Kidney (tissue), 22 donors: ENCODE measurements at places on chromosomes 2 and 18.
A peak's percentile ranks its signal among the peaks of the same experiment; 100 is the strongest.

GRCh38 chr18:79528316-79528695 is 132.6 kb downstream of the NFATC1 start:
- DNase-seq = no peak

GRCh38 chr18:49094136-49094535 is 143.4 kb upstream of the SMAD7 start:
- no peak for DNase-seq

DNA sequence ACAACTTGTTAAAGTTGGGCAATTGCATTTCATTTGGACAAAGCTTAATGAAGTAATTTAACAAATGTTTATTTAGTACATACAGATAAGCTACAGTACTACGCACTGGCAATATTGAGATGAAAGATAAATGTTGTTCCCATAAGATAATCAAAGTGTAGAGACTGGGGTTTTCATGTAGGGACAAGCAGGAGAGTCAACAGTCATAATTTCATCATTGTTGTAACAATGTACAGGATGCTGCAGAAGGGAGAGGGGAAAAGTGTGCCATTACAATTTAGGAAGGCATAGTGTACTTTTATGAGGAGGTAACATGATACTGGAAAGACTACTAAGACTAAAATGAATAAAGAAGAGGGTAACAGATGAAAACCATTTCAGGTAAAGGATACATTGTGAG is 441.6 kb downstream of the ERBB4 start:
- no peak for DNase-seq

- DNase-seq = no peak
These were observed 307.7 kb downstream of the TNS1 start for GRCh38 chr2:217695033-217695520.

DNA sequence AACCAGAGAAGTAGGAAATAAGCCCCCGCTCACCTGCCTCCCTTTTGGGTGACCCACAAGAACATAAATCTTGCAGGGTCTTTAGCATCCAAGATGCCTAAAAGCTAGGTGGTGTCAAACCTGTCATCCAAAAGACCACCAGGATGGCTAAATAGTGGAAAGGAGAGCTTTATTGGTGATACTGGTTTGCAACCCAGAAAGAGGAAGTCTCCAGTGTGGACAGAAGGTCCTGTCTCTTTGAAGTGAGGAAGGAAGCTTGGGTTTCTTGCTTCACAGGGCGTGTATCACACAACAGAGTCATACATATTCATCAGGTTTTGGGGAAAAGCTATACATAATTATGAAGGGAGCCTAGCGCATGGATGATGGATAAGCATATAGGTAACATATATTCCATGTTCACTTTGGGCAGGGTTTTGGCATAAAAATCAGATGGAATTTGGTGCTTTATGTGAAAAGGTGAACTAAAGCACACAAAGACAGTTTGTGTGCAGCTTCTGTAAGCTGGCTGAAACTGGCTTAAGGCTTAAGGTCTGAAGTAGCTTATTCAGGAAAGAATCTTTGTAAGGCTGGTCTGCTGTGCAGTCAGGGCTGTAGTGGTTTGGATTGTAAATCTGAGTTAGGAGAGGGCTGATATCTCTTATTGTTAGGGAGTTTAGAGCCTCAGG is 102.2 kb upstream of the MSH2 start:
- peak; percentile 27 for DNase-seq

DNA sequence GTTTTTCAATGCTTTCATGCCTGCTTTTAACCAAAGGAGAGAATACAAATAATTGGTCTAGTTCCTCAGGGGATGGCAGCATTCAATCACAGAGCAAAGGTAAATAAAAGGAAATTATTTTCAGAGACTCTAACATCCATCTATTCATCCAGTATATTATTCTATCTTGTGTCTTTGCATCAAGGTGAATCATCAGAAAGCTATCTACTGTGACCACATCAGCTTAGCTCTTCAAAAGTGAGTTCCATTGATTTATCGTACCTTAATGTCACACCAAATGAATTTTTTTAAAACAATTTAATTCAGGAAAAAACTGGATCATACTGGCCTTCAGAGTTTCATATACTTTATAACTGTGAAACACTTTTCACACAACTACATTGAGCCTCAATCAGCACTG is 66.1 kb downstream of the CHN1 start:
- no peak for DNase-seq

- DNase-seq = no peak
These were observed 11.8 kb downstream of the UCN start for GRCh38 chr2:27296481-27296880.

DNA sequence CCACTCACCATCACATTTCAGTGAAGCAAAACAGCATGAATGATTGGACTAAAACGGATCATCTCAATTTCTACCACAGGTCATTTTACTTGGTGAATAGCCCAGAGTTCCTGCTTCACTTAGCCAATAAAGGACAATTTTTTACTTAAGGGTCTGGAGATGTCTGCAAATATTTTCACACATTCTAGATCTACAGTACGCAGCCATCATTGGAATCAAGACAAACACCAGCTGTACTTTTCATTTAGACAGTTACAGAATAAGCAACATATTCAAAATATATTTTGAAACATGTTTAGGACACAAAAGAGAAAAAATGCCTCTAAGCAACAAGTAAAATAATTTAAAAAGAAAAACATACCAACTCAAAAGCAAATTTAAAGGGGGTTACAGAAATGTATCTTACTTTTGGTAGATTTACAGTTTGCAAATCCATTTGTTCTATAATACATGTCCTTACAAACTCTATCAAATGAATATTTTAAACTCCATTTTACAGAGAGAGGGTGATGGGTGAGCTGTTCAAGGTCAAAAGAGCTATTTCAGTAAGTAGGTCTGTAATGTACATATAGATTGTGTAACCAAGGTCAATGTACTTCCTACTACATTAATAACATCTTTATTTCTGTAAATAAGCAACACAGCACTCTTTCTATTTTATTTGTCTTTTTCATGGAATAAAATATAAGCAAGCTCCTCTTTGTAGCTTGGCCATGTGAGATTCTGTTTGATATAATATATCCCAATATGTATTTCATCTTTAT is 13.4 kb downstream of the PPP1R1C start:
- no peak for DNase-seq

DNA sequence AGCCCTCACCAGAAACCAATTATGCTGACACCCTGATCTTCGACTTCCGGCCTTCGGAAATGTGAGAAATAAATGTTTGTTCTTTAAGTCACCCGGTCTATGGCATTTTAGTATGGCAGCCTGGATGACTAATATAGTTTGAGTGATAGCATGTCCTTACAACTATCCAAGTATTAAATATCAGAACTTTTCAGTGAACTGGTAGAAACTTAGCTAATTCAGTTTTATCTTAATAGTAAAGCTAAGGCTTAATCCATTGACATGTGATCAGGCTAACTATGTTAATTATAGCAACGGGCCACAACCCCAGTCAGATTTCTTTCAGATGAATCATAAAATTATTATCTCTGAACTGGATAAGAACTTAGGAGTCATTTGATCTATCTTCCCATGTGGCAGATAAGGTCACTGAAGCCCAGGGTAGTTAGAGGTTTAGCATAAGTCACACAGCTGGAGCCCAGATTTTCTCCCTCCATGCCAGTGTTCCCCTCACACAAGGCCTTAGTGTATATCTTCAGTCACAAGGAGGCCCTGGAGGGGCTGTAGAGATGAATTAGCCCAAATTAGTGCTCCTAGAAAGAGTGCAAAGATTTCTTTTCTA is 40.7 kb upstream of the UPP2 start:
- no peak for DNase-seq

- DNase-seq = no peak
These were observed 532.8 kb downstream of the FBXO15 start for GRCh38 chr18:73614812-73615211.

- DNase-seq = no peak
These were observed 83.5 kb upstream of the CDCA7 start for GRCh38 chr2:173271135-173271534.

DNA sequence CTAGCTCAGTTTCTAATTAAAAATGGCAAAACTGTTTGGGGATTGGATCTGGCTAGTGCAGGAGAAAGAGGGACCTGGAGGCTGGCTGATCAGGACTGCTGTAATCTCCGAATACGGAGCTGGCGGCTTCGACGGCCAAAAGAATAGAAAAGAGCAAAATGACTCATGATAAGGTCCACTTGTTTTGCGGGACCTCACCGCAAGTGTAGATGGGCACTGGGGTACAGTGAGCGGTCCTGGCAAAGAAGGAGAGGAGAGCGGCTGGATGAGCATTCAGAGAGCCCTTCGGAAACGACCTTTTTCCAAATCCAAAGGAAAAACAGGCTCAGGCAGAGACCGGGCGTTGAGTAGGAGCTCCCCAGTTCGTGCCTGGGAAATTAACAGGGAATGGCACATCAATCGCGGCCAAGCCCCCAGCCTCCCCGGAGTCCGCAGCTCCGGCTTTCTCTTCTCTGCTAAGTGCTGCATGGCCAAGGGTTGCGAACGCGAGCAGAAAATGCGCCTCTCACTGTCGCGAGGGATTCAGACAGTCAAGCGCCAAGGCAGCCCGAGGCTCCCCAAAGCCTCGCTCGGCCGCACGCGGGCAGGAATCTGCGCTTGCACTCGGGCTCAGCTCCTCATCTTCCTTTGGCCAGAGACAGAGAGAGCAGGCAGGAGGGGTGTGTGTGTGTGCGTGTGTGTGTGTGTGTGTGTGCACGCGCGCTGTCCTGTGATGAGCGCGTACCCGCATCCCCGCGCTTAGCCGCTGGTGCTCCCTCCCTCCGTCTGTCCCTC is 1.8 kb downstream of the DCC start:
- DNase-seq = peak; percentile 67

- no peak for DNase-seq
These were observed 136.4 kb upstream of the CELF4 start for GRCh38 chr18:37701967-37702366.

- no peak for DNase-seq
These were observed 45.3 kb downstream of the ADAM23 start for GRCh38 chr2:206488623-206489022.

DNA sequence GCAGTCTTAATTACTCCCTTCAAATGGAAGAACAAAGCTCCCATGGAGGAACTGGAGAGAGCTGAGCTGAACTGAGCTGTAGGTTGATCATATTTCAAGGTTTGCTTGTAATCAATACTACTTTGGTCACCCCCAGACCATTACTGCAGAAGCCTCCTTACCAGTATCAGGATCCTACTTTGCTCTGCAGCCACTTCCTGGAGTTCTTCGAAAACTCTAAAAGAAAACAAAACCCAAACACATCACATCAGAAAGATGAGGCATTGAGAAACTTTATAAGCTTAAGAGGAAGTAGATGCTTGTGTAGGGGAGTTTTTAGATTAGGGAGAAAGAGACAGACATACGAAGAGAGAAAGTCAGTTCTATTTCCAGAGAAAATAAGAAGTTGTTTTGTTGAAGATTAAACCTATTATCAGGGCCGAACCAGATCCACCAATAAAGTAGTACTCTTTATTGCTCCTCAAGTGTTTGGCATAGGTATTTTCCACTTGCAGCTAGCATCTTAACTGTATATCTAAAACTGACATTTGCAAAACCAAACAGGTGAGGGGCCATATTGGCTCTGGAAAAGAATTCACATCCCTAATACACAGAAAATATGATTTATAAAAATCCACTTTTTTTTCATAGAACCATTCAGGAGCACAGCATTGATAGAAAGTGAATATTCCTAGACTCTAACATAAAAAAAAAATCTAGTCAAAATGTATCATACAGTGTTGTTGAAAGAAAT is 166.9 kb upstream of the KLF7 start:
- DNase-seq = no peak

GRCh38 chr2:97730245-97730644 is 16.9 kb downstream of the ZAP70 start:
- no peak for DNase-seq

DNA sequence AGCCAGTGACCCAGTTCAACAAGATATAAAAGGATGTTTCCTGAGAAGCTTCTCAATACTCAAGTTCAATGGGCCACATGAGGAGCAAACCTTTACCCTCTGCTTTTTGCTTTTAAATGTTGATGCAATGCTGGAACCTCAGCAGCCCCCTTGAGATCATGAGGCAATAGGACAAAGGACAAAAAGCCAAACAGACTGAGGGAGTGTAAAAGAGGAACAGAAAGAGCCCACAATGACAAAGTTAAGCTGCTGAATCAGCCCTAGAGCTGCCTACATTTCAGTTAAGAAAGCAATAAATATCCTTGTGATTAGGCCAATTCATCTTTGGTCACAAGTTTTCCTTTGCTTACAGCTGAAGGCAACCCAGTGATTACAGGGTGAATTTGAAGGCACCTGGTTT is 76.9 kb downstream of the MRO start:
- DNase-seq = no peak

GRCh38 chr2:98927027-98927426 is 9.0 kb downstream of the CRACDL start:
- peak; percentile 43 for DNase-seq

DNA sequence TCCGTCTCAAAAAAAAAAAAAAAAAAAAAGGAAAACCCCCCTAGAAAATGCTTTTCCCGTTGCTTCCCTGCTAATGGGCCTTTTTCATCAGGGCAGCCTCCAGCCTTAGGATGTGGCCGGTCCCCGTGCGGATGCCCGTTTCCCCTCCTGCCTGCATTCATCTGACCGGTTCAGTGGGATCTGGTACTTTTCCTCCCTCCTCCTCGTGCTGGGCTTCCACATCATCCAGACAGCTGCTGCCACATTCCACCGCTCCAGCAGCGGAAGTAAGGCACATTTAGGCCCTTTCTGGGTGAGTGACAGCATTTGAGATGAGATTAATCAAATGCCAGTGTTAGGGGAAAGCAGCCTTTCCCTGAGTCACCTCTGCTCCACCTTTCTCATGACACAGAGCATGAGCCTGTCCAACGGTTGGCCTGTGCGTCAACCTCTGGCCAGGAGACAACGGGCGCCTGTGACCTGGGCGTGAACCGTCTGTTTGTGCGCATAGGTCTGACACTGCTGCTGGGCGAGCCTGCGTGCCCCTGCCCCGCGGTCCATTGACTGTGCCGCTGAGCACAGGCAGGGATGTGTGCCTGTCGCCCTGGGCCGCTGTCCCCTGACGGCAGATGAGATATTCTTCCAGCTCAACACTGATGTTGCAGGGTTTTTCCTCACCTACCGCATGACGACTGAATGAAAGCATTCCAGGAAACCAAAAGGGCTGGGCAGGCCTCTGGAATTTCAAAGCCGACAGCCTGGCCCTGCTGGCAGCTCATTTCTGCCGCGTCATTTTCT is 174.0 kb downstream of the TGIF1 start:
- peak; percentile 90 for DNase-seq

DNA sequence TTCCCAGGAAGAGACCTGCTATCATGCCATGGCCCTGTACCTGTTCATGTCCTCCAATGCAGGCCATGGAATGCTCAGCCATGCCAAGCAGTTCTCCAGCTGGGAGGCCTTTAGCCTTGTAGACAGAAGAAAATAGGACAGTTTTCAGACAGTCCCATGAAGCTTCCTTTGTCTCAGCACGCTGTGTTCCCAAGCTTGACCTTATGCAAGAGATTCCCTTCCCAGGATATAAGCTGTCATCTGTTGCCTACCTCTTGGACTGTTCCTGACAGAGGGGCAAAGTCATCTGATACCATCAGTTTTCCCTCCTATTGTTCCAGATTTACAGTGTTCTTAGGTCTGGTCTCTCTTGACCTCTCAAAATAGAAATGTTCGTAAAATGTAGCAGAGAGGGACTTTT is 96.6 kb upstream of the EML6 start:
- DNase-seq = no peak
